ENCODE measurements at places on chromosomes 13 and 19.

DNA sequence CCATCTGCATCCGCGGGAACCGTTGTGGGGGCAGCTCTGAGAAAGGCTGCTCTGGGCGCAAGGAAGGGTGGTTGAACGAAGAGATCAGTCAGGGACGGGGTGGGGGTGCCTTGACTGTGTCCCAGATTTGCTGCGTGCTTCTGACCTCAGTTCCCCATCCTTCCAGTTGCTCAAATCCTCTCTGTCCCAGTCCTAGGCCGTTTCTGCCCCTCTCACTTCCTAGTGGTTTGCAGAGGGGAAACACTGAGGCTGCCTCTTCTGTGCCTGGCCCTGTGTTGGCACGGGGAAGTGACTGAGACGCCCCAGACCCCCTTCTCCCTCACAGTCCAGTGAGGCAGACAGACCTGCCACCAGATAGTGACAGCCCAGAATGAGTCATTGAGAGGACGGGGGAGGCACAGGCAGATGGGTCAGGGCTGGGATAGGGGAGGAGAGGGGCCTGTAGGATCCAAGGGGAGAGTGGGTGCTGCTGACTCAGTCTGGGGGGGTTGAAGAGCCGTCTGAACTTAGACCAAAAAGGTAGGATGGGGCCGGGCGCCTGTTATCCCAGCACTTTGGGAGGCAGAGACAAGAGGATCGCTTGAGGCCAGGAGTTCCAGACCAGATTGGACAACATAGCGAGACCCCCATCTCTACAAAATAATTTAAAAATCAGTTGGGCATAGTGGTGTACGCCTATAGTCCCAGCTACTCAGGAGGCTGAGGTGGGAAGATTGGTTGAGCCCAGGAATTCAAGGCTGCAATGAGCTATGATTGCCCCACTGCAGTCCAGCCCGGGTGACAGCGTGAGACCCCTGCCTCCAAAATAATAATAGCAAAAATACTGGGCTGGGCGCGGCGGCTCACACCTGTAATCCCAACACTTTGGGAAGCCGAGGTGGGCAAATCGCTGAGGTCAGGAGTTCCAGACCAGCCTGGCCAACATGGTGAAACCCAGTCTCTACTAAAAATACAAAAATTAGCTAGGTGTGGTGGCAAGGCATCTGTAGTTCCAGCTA lies 26.5 kb downstream of the NUMBL start:
- no peak for DNase-seq

GRCh38 chr13:78437781-78438180 lies 165.6 kb downstream of the POU4F1 start:
- no peak for DNase-seq

DNA sequence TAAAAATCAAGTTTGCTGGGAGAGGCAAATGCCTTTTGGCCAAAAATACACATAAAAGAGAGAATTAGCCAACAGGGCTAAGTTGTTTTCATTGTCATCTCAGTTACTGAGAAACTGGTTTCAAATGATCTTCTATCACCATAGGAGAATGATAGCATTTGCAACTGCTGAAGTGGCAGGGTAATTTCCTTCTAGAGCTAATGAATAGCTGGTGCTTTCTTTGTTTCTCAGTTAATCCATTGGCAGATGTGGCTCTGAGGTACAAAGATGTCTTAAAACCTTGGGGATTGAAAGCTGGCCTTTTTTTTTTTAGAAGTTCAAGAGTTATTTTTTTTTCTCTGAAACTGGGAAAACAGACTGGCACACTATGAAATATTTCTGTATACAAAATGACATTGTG lies 332.7 kb upstream of the KLF12 start:
- DNase-seq = no peak

DNA sequence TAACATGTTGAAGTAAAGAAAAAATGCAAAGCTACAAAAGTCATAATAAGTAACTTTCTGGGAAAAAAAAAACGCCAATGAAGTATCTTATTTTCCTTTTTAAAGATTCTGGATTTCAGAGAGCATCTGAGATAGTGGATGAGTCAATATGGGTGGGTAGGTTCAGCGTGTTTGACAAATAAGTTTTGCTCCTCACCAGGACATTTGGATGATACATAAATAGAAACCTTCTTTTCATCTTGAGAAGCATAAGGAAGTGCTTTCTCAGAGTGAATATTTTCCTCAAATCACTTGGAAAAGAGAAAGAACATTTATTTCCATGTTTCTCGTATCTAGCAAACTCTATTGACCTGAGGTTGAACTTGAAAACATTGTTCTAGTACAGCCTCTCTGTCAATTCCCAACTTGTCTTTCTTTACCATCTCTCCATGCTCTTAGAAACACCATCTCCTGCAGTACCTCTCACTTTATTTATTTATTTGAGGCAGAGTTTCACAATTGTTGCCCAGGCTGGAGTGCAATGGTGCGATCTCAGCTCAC lies 463.2 kb downstream of the KLF5 start:
- DNase-seq = no peak

DNA sequence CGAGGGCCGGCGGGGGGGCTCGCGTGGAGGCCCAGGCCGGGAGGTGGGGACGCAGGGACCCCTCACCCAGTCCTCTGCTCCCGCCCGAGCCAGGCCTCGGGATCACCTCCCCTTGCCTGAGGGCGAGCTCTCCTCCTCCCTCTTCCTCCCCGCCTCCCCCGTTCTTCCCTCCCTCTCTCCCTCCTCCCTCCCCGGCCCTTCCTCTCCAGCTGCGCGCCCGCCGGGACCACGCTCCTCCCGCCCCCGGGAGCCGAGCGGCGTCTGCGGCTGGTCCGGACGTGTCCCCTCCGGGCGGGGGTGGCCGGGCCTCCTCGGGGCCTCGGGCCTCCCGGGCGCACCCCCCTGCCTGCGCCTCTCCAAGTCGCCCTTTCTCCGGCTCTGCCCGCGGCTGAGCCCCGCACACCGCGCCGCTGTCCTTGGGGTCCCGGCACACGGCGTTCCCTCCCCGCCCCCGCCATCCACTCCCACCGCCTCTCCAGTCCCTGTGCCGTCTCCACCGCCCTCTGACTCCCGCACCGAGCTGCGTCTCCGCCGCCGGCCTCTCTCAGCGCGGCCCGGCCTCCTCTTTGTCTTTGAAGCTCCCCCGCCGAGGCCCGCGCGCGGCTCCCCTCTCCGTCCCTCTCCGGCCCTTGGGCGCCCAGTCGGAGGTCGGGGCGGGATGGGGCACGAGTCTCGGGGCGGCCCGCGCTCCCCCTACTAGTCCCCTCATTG lies 5.7 kb downstream of the SOX1 start:
- DNase-seq = no peak
